ENCODE measurements at places on chromosomes 4 and X.

DNA sequence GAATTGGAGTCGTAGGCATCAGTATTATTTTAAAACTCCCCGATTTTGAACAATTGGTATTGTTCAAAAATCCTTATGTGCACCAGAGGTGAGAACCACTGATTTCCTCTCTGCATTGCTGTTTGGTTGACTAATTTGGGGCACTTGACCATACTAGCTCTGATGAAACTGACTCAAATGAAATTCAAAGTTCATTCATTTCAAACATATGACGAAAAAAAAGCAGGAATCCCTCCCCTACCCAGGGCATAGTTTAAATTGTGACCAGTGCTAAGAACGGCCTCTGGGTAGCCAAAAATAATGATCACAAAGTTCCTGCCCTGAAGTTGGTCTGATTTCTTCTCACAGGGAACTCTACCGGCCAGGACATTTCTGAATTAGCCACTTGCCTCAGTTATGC lies 75.7 kb upstream of the EGFL6 start:
- no peak for DNase-seq

DNA sequence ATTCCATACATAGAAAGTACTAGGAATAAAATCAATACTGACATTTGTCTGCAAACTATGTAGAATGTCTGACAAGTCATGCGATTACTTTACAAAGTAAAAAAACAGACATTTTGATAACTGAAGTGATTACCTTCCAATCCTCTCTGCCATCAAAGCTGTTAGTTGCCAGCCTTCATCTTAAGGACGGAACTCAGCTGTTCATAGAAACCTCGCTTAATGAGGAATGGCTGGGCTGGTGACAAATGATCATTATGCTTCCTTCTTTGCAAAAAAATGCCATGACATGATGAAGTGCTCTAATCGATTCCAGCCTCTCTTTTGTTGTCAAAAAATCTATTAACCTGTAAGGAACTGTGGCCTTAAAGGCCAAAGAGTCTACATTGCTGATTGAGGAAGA lies 1214.9 kb upstream of the IGFBP7 start:
- DNase-seq = no peak

GRCh38 chr4:96809563-96809962 lies 969.7 kb downstream of the PDHA2 start:
- DNase-seq = no peak

DNA sequence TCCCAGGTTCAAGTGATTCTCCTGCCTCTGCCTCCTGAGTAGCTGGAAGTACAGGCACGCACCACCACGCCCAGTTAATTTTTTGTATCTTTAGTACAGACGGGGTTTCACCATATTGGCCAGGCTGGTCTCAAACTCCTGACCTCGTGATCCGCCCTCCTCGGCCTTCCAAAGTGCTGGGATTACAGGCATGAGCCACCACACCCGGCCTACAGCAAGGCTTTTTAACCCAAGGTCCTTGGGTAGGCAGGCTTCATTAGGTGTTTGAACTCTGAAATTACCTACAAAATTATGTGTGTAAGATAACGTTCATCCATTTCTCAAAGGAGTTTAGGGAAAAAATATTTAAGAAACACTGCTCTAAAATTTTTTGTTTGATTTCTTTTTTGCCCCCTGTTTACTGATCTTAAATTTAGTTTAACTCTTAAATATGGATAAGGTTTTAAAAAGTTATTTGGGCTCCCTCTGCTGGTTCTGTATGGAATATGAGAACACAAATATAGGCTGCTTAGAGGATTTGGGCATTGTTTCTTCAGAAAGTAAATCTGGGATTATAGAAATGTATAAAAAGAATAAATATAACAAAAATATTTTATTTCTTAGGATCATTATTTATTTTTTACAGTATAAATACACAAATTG lies 92.8 kb downstream of the CBR4 start:
- no peak for DNase-seq

GRCh38 chr4:115325836-115326235 lies 212.4 kb upstream of the NDST4 start:
- DNase-seq = no peak

DNA sequence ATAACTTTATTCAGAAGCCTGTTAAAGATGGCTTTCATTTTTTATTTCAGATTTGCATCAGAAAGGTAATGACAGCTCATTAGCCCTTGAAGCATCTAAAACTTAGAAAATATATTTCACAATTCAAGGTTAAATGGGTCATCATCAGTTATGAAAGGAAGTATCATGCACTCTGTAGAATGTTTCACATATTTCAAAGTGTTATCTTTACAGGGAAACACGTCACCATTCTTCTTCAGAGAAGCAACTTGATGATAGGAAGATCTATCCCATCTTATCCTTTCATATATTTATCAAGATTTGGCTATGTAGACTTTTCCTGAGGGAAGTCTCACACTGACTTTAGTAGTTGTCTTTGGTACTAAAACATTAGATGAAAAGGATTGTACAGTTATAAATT lies 277.8 kb downstream of the TENM3 start:
- DNase-seq = no peak
